Effector CD4-positive, alpha-beta T cell (primary cell): ENCODE measurements at places on chromosomes 12 and 14.

DNA sequence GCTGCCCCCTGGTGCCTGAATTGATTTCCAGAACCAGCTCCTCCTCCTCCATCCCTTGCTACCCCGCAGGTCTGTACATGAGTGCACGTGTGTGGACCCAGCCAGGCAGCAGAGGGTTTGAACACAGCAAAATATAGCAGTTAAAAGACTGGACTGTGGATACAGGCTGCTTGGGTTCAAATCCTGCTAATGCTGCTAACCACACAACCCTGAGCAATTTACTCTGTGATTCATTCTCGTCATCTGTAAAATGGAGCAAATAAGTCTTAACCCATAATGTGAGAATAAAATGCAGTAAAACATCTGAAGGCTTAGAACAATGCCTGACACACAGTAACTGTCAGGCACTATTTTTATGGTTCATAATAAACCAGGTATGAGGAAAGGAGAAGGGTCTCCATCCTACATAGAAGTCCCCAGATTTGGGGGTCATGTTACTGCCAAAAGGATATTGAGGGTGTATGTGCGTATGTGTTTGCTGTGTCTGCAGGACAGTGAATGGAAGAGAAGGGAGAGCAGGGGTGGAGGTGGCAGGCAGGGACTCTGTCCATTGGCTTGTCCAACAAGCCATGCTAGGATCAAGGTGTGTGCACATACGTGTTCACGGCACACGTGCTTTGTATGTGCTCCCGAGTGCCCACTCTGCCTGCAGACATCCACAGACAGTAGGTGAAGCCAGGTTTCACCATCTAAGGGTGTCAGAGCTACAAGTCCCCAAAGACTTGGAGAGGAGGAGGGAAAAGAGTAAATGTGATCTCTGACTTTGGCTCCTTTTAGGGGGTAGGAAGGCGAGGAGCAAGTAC, 1.5 kb upstream of the STAT6 start:
- DNase-seq = no peak

- DNase-seq = no peak
These were observed 116.8 kb downstream of the SCARB1 start for GRCh38 chr12:124746649-124747425.

DNA sequence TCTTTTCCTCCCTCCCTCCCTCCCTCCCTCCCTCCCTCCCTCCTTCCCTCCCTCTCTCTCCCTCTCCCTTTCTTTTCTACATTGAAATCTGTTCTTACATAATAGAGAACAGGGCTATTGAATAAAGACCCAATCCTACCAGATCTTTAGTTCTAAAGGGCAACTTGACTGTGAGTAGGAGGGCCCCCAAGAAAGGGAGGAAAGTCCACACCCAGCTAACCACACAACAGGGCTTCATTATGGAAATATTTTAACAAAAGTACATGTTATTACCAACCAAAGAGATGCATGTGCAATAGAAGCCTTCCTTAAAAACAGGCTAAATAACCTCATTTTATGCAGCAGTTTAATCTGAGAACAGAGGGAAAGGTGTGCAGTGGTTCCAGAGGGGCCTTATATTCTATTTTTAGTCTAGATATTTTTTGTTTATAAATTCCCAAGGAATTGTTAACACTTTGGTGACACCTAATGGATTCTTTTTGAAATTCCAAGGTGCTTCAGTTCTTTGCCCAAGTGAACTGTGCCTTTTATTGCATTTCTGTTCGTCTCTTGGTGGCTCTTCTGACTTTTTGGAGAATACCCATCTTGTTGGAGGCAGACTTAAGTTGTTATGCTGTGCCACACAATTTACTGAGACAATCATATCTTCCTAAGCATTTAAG, 63.0 kb downstream of the GNS start:
- no peak for DNase-seq

DNA sequence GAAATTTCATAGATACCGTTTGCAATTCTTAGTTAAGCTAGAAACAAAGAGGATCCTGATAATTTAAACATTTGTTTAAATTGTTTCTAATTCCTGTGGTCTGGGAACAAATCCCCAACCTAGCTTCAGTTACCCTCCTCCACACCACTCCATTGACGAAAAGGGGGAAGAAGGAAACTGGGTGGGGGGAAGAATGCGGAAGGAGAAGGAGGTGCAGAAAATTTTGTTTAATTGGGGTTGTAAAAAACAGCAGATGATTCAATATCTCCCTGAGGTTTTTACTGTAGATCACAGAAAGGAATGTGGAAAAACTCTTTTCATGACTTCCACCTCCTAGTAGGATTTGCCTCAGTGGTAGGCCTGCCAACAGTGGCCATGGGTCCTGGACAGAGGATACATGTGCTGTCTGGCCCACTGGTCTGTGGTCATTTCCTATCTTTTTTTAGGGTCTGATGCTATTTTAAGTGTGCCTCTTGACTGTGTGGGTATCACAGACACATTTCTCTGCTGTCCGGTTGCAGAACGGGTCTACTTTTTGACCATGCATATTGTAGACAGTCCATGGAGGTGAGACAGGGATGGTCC, 122.9 kb upstream of the PCED1B start:
- DNase-seq = no peak

DNA sequence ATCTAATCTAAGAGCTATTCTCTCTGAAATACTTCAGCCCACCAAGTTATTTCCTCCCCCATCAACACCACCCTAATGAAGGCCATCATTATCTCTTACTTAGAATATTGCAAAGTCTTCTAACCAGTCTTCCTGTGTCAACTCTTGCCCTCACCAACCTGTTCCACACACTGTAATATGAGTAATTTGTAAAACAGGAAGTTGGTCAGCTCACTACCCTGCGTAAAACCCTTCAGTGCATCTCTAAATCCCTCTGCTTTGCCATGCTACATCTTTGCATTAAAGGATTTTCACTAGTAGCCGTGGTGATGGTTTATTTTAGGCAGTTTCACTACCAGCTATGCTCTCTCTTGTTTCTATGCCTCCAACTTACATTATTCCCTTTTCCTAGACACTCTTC, 70.0 kb downstream of the KIF21A start:
- no peak for DNase-seq

GRCh38 chr12:5889381-5890047, 55.5 kb downstream of the ANO2 start:
- DNase-seq = no peak

- no peak for DNase-seq
These were observed 2.4 kb downstream of the LRIG3 start for GRCh38 chr12:58917699-58918468.

- DNase-seq = no peak
These were observed 2.3 kb downstream of the TMEM63C start for GRCh38 chr14:77183896-77184295.

DNA sequence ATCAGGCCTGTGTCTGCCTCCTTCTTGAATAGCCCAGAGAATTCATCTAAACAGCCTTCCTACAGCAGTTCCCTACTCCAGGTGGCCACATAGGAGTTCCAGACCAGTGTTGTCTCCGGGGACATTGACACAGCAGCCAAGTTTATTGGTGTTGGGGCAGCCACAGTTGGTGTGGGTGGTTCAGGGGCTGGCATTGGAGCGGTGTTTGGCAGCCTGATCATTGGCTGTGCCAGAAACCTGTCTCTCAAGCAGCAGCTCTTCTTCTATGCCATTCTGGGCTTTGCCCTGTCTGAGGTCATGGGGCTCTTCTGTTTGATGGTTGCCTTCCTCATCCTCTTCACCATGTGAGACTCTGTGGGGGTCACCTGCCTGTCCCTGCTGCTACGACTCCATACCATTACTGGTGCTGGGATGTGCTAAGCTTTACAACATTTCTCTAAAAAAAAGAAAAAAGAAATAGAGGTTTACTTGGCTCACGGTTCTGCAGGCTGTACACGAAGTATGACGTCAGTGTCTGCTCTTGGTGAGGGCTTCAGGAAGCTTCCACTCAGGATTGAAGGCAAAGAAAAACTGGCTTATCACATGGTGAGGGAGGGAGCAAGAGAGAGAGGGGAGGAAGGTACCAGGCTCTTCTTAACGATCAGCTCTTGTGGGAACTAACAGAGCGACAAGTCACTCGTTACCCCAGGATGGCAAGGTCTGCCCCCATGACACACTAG, 57.5 kb downstream of the CHST11 start:
- DNase-seq = no peak

DNA sequence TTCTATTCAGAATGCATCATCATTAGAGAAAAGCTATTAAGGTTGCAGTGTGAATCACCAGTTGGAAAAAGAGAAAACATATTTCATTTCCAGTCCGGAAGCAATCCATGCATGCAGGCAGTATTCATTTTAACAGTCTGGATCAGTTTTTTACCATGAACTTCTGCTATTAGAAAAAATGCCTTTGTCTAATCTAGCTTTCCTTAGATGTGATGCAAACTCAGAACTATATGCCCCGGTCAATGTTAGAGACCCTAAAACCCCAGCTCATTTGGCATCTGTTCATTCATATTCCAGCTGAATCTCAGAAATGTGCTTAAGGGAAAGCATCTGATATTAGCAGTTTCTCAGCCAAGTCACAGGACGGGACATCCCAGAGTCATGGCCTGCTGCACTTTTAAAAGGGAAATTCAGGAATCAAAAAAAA, 8.5 kb downstream of the IRAK3 start:
- DNase-seq = no peak

DNA sequence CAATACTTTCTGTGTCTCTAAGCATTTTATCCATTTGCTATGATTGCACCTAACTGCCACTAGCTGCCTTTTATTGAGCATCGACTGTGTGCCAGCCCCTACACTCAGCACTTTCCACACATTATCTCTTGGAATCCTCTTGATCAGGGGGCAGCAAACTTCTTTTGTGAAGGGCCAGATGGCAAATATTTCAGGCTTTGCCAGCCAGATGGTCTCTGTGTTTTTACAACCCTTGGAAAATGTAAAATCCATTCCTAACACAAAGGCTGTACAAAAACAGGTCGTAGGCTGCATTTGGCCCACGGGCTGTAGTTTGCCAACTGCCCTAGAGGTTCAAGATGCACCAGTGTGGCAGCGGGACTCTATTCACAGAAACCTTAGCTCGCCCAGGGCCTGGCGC, 19.5 kb downstream of the FOXN4 start:
- DNase-seq = no peak

- no peak for DNase-seq
These were observed 1.9 kb downstream of the FAM186A start for GRCh38 chr12:50394469-50395029.

DNA sequence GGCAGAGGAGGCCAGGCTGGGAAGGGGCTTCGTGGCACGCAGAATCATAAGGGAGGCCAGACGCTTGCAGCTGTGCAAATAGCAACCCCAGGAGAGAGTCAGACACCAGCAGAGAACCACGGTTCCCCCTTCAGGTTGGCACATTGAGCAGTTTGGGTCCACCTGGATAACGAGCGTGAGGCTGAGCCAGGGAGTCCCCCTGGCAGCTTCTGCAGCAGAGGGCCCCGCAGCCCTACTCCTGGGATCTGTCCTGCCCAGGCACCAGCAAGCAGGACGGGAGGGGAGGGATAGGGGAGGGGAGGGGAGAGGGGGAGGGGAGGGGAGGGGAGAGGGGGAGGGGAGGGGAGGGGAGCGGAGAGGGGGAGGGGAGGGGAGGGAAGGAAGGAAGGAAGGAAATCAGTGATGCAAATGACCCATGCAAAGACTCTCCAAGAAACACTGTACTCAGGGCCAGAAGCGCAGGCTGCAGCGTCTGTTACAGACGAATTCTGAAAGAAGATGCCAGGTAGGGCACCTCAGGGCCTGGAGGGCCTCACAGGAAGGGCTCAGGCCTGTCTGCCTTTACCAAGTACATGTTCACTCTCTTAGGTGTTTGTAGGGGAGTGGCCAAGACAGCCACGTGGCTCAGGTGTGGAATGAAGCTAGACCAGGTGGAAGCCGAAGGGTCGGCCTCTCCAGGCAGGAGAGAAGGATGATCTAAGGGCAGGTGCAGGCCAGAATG, 32.3 kb upstream of the MMP17 start:
- DNase-seq = no peak

DNA sequence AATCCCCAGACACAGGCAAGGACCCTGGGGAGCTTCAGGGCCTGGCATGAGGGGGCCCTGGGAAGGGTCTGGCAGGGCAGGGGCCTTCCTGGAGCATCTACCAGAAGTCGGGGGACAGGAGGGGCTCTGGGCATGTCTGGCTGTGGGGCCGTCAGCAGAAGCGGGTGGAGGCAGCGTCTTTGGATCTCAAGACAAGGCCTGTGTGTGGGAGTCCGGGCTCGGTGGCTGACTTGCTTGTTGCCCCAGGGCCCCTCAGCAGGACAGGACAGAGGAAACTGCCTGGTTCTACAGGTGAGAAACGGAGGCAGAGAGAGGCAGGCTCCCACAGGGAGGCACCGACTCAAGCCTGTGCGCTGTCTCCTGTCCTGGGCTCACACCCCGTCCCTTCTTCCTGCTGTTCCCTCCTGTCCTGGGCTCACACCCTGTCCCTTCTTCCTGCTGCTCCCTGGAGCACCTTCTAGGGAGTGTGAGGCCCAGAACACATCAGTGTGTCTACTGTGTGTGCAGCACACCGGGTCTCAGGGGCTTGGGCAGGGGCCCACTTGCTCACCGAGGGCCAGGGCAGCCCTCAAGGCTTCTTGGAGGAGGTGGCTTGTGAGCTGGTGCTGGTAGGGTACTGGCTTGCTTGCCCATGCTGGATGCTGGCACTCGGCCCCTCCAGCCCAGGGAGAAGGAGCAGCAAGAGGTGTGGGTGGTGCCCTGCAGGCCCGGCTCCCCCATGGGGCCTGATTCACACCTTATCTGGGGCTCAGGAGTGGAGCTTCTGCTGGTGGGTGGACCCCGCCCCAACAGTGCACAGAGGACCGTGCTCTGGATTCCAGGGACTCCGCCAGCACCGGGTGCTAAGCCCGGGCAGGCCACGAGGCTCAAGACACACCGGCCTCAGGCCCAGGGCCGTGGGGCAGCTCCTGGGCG, 14.9 kb downstream of the ASPG start:
- no peak for DNase-seq

- DNase-seq = no peak
These were observed 111.2 kb downstream of the LGMN start for GRCh38 chr14:92637228-92637627.

GRCh38 chr12:71772735-71773134, 18.1 kb downstream of the RAB21 start:
- no peak for DNase-seq

- DNase-seq = no peak
These were observed 6.3 kb upstream of the TPCN1 start for GRCh38 chr12:113214895-113215400.

DNA sequence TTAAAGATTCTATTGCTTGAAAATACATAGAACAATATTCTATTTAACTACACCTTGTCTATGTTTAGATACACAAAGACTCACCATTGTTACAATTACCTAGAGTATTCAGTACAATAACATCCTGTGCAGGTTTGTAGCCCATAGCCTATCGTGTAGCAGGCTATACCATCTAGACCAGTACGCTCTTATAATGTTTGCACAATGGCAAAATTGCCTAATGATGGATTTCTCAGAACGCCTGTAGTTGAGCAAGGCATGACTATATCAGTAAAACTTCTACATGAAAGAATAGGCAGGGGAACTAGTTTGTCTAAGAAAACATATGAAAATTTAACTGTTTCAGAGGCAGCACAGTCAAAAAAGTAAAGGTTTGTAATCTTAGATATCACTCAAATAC, 375.9 kb downstream of the DAD1 start:
- DNase-seq = no peak

- DNase-seq = no peak
These were observed 52.9 kb downstream of the SVOP start for GRCh38 chr12:108967869-108968540.
